Mucosa of descending colon (tissue), 3 donors: ENCODE measurements at places on chromosomes 4 and X. TPM values are rescaled to one million over a fixed set of nuclear protein-coding genes. Genes with fewer than 3 reads are reported as not detected.

Gene DMP1
- not detected for total RNA-seq

Gene DKK2
- 0.36 TPM for total RNA-seq

Gene NR0B1
- not detected for total RNA-seq

Gene CDS1
- 18.9 TPM for total RNA-seq

Gene CHIC1
- 15.3 TPM for total RNA-seq

Gene GNL3L
- 30.2 TPM for total RNA-seq

Gene ZFX
- 41.7 TPM for total RNA-seq

DNA sequence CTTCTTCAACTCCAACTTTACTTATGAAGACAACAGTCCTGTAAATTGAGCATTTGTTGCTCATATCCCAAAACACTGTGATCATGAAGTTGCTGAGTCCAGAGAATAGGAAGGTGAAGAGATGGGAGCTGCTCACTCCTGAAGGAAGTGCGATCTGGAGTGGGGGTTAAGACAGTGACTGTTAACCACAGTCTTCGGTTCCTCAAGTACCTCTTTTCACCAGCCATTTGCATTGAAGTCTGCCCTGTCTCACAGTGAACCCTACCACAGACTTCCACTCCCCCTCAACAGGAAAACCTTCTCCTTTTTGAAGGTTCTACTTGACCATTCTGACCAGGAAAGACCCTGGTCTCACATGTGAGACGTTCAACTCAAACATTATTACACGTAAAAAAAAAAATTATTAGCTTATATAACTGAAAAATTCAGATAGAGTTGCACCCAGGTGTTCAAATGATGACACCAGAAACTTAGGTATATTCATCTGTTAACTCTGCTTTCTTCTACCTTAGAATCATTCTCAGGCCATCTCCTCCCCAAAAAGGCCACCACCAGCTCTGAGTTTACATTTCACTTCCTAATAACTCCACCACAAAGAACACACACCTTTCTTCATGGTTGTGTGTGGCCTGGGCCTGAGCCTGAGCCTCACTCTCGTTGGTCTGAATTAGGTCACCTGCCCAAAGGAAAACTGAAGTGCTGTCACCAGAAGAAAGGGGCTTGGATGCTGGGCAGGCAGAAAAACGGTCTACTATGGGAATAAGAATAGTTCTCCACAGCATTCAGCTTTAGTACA lies 199.2 kb downstream of the DCTD start:
- no peak for DNase-seq

DNA sequence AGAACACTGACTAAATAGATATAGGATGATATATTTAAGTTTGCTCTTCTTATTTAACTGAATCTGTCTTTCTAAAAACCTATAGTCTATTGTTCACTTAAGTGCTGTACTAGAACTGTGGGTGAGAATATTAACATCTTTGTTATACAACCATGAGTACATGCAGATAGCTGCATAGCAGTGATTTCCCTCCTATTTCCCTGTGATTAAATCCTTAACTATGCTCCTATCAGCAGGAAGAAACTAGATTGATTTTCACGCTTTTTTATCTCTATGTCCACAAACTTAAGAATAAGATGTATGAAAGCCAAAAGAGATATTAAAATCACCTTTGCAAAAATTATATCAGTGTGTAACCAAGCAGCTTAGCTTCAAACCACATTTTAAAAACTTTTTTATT lies 11.3 kb upstream of the UGT2A3 start:
- no peak for DNase-seq

GRCh38 chrX:47484885-47485284 lies 1.9 kb upstream of the ZNF41 start:
- DNase-seq: no peak

DNA sequence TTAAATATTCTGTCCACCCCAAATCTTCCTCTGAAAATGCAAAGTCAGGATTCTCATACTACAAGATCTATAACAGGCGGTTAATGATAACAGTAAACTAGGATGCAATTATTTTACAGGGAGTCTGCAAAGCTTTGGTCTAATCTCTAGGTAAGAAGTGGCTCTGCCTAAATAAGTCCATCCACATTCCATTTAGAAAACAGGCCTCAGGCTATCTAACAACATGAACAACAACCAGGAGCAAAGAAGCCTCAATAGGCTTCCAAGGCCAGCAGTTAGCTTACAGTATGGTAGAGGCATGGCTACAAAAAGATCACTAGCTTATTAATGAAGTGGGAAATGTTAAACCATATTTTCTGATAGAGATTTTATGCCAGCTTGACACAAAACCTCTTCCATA lies 6.4 kb downstream of the MAB21L2 start:
- no peak for DNase-seq

DNA sequence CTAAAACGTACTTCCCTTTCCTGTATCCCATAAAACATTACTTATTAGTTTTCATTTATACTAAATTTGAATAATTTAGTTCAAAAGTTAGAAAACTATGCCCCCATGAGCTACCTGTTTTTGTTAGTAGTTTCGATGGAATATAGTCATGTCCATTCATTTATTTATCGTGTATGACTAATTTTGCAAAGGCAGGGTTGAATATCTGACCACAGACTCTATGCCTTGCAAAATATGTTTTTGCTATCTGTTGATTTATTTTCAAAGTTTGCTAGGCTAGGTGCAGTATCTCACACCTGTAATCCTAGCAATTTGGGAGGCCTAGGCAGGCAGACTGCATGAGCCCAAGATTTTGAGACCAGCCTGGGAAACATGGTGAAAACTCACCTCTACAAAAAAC lies 78.4 kb downstream of the PDS5A start:
- no peak for DNase-seq

DNA sequence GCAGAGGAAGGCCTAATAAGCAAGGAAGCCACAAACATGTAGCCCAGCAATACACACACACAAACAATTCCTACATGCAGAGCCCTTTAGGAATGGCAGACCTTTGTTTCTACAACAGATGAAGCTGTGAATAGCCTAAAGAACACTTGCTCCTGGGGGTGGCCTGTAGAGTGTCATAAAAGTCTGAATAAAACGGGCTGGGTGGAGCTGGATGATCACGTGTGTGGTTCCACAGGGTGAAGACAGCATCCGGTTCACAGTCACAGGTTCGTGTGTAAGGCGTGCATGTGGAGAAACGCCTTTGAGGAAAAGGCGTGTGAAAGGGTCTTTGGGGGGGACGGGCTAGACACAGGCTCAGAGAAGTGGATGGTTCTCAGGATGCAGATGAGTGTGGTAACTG lies 156.1 kb downstream of the AFAP1 start:
- peak; percentile 74 for DNase-seq

DNA sequence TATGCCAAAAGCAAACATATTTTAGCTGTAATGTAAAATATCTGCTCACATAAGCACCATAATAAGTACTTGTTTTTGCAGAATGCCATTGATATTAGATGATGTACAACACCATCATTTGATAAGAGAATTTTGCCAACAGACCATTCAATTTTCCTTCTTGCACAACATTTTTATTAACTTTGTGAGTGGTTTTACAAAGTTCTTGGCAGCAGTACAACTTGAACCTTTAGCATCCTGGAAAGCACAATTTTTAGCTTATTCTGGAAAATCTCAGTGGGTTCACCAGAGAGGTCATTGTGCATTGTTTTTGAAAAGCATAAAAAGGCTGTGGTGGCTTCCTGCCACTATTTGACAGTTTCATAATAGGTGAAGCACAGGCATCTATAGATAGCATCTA lies 26.4 kb upstream of the REPS2 start:
- DNase-seq: no peak

DNA sequence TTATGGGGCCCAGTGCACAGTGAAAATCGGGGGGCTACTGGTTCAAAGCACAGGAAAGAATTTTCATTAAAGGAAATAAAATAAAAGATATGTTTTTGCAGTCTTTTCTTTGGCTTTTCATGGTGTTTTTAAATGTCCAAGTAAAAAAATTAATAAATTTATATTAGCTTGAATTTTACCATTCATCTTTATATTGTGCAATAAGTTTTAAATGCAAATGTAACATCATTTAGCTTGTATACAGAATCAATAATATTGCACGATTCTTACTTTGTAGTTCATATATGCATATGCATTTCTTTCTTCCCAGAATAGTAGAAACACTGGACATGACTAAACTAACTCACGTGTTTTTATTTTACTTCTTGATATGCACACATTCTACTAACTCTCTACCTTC lies 31.0 kb downstream of the AREG start:
- no peak for DNase-seq

DNA sequence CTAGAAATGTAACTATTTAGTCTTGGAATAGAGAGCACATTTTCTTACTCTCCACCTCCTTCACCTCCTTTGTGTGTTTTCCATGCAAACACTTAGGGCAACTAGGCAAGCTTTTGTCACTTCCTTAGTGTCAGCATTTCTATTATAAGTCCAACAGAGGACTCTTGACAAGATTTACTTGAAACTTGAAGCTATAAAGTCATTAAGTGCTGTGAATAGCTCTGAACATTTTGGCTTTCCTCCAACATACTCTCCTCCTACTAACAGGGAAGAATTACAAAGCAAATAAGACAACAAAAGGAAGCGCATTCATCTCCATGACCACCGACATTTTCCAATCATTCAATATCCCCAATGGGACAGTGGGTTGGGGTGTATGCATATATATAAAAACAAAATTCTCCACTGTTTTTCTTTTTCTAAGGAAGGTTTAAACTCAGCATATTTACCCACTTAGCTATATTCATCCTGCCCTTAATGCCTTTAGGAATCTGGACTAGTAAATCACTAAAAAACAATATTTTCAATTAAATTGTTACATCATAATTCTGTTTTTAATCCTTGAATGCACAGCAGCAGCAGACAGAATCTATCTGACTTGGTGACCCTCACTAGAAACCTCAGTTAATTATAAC lies 264.6 kb downstream of the SNCA start:
- no peak for DNase-seq

DNA sequence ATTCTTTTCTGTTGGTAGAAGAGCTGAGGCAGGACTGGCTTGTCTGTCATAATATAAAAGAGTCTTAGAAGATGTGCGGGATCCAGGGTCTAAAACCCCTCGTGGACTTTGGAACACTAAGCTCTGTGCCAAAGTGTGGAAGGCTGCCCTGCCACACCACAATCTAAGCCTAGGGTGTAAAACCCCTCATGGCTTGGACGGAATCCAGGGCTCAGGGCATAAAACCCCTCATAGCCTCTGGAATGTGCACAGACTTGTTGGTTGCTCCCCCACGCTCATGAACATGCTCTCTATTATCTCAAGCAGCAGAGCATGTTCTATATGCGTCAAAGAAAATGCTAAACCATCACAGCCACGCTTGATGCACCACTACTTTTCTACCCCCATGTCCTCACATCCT lies 483.6 kb downstream of the GABRG1 start:
- DNase-seq: peak; percentile 20

DNA sequence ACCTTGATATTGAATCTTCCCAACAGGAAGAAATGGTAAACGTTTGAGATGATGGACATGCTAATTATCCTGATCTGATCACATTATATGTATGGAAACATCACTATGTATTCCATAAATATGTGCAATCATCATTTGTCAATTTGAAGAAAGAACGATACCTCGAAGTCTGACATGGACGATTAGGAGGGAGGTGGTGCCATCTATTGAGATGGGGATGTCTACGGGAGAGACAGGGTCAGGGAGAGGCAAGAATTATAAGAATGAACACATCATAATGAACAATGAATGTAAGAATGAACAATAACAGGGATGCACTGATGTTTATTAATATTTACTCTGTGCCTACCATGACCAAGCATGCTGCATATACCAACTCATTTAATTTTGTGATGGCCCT lies 93.7 kb upstream of the SOD3 start:
- no peak for DNase-seq
